ENCODE measurements at places on chromosomes 12 and 14.

- DNase-seq: no peak
These were observed 192.4 kb downstream of the TMX1 start for GRCh38 chr14:51432302-51432948.

GRCh38 chr12:25427337-25428249, 125.5 kb downstream of the LMNTD1 start:
- no peak for DNase-seq

GRCh38 chr12:118374909-118375308, 1.4 kb upstream of the SUDS3 start:
- no peak for DNase-seq

GRCh38 chr14:21514341-21514740, 3.2 kb upstream of the METTL3 start:
- no peak for DNase-seq

DNA sequence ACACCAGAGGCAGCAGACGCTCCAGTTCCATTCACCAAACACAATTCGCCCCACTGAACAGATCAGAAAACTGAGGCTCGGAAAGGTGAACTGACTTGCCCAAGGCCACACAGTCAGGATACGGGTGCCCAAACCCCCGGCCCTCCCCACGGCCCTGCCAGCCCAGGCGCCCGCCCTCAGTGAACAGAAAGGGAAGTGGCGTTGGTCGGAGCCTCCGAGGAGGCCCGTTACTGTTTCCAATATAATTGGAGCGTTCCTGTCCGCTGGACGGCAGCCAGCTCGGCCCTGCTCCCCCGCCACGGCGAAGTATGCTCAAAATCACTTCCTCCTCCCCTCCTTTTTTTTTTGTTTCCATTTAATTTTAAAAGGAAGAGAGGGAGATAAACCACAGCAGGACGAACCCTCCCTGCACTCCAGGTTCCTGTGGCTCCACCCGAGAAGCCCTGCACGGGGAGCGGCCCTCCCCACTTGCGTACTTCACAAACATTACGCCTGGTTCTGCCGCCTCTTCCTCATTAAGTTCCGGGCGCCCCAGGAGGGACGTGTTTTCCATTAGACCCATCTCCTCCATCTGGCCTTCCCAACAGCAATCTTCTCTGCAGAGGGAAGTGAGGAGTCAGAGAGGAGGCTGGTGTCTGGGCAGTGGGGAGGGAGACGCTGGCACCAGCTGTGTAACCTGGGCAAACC, 61.1 kb downstream of the NCOR2 start:
- DNase-seq: peak; percentile 78

DNA sequence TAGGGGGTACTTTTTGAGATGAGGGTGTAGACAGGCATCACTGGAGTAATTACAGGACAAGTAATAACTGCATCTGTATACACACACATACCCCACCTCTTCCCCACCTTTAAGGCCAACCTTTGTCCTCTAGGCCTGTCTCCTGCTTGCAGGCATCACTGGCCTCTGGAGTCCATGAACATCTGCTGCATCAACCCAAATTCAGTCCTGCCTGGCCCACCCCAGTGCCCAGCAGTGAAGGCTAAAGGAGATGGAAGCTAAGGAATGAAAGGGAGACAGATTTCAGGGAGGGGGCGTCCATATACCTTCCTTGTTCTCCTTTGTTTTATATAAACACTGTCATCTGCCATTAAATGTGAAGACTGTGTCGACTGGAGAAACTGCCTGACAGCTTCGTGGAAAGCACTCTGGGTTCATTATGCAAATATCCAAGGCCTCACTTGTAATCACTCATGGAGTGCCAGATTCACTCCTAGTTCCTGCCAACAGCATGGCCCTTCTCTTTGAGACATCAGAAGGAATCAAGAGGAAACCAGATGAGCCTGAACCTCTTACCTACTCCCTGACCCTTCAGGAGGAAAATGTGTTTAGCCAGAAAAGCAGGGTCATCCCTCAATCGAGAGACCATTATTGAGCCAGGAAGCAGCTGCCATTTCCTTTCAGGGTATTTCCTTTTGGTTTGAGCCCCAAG, 64.4 kb downstream of the SERPINA3 start:
- no peak for DNase-seq

DNA sequence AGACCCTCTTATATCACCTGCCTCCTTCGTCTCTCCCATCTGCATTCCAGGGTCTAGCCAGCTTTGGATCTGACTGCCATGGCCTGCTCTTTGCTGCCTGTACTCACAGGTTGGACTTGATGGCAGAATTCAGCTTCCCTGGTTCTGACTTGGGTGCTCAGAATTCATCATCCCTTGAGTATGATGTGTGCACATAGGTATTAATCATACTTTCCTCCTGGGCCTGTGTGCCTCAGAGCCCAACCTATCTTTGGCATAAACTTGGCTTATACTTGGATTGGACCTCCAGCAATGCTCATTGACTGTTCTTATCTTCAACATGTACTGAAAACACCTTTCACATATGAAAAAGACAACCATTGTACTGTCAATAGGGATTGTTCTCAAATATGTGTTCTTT, 70.7 kb upstream of the LMNTD1 start:
- no peak for DNase-seq

- DNase-seq: no peak
These were observed 13.1 kb downstream of the CBX5 start for GRCh38 chr12:54266852-54267251.

DNA sequence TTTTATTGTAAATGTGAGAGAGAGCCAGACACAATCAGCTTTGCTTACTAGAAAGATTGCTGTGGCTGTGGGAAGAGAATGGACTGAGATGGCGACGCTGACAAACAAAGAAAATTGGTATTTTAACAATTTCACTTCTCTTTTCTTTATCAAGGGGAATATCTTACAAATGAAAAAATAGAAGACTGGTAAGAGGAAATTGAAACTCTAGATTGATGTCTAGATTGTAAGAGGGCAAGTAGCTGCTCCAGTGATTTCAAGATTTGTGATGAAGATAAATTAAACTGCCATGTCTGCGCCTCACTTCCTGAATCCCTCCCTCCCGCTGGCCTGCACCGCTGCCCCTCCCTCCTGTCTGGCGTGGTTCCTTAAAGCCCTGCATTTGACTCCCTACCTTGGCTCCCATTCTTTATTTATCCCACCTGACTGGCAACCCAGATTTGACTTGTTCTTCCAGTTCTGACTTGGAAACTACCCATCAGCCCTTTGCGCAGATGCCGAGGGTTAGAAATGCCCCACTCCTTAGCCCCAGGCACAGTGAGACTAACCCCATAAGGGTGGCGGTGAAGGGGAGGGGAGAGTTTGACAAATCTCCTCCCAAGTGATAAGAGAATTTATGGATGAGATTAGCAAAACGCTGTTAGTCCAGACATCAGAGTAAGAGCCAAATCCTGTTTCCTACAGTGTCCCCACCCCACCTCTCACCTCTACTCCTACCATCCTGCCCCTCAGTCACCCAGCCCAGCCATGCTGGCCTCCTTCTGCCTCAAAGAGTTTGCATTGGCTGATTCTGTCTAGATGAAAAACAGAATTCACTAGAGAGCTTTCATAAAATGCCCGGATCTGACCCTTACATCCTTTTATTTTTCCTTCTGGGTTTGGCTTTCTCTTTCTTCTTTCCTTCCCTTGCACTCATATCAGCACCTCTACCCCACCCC, 125.3 kb upstream of the ATF7IP start:
- DNase-seq: no peak

DNA sequence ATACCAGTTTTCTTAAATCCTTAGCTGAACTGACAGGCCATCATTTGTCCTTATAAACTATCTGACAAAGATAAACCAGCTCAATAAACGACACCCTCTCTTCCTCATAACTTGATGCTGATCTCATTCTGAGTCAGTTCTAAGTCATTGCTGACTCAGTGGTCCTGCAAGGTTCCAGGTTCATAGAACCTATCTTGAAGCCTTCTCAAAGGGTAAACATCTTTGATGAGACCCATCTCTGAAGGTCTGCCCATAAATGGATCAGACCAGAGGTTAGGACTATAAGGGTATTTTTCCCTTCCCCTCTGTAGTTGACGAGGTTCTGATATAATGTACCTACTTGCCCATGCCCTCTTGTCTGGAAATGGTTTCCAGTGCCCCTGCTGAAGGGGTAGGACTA, 11.9 kb downstream of the NAA25 start:
- no peak for DNase-seq

DNA sequence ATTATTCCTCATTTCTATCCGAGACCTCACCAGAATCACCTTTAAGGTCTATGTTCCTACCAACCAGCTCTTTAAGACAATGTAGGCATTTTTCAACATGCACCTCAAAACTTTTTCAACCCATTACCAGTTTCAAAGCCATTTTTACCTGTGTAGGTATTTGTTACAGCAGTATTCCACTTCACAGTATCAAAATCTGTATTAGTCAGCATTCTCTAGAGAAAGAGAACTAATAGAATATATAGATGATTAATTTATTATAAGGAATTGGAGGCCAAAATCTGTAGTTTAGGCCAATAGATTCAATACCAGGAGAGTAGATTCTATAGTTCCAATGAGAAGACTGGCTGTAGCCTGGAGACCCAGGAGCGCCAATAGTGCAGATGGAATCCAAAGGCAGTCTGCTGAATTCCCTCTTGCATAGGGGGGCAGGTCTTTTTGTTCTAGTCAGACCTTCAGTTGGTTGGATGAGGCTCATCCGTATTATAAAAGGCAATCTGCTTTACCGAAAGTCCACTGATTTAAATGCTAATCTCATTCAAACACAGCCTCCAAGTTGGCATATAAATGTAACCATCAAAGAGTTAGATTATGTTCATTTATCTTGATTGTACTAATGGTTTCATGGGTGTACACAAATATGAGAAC, 151.6 kb upstream of the SYT1 start:
- DNase-seq: no peak
